Stimulated activated CD4-positive, alpha-beta T cell treated with anti-CD3 and anti-CD28 coated beads, Interleukin-4, amount 100 ng/mL, for 4 hours (primary cell): ENCODE measurements at places on chromosomes 3 and 15.
A peak's percentile ranks its signal among the peaks of the same experiment; 100 is the strongest.

DNA sequence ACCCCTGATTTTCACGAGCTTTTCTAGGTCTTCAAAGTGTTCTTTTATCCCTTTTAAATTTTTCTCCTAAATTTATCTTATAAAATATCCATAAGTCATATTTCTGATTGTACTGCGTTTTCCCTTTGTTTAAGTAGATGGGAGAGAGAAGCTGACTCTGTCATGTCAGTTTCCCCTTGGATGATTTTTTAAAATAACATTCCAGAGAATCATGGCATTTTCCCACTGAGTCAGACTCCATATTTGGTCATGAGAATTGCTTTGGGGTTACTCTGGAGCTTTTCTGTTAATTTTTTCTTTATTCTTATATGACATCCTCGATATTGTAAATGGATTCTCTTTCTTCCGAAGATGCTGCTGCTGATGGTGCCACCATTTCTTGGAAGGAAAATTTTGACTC lies 28.6 kb upstream of the UMPS start:
- no peak for DNase-seq

DNA sequence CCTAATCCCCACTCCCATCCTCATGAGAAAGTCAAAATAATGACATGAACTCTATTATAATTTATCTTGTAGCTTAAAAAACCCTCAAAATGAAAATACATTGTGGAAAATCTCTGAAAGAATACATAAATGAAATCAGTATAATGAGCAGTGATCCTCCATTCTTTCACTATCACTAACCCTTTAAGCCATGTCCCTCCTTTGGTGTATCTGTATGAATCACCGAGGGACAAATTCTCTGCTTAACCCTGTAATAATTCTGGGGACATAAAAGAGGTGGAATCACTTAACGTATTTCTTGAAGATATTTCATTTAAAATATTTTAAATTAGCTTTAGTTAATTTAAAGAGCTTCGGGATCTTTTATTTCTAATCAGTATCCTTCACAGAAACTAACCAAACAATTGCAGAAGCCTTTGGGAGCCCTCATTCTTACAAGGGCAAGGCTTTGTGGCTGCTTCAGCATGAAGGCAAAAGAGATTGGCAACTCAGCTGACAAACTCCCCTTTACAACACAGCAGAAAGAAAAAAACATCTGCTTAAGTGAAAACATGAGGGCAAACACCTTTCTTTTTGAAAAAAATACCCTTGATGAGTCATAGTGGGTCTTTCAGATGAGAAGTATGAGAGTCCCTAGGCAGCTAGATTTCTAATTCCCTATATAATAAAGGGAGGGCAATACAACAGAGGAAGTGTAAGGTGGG lies 44.0 kb upstream of the ALCAM start:
- no peak for DNase-seq

- no peak for DNase-seq
These were observed 566.3 kb downstream of the NR2F2 start for GRCh38 chr15:96896766-96897165.

GRCh38 chr15:67101911-67102598 lies 36.7 kb downstream of the SMAD3 start:
- DNase-seq = peak; percentile 64

DNA sequence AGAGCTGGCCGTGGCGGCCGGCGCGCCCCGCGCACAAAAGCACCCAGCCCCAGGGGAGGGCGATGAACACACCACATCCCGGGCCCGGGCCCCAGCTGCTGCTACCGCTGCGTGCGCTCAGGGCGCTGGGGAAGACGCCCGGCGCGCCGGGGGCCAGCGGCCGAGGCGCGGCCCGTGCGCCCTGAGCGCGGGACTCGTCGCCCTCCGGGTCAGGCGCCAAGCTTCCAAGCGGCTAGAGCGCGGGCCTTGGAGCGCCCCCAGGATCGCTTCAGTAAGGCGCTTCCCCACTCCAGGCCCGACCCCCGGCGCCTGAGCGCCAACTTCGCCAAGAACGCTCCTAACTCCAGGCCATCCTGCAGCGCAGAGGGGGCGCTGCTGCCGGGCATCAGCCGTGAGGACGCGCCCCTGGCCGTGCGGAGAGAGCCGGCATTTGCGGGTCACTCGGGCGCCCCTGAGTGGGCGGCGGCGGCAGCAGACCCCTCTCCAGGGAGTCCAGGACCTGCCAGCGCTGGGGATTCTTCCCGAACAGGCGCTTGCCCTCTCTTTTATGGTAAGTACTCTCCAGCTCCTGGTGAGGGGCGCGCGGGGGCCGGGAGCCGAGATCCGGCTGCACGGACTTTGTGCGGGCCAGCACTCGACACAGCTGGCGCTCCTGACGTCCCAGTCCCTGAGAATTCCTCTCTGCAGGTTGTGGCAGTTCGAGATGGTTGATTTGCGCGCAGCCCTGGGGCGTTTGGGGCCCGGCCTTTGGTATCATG lies 475 bp downstream of the SPSB4 start:
- no peak for DNase-seq

GRCh38 chr3:22979581-22979980 lies 223.5 kb upstream of the UBE2E2 start:
- no peak for DNase-seq

GRCh38 chr3:193825617-193826016 lies 232.6 kb downstream of the OPA1 start:
- no peak for DNase-seq

GRCh38 chr15:100426937-100427336 lies 85.2 kb upstream of the ADAMTS17 start:
- DNase-seq = no peak

DNA sequence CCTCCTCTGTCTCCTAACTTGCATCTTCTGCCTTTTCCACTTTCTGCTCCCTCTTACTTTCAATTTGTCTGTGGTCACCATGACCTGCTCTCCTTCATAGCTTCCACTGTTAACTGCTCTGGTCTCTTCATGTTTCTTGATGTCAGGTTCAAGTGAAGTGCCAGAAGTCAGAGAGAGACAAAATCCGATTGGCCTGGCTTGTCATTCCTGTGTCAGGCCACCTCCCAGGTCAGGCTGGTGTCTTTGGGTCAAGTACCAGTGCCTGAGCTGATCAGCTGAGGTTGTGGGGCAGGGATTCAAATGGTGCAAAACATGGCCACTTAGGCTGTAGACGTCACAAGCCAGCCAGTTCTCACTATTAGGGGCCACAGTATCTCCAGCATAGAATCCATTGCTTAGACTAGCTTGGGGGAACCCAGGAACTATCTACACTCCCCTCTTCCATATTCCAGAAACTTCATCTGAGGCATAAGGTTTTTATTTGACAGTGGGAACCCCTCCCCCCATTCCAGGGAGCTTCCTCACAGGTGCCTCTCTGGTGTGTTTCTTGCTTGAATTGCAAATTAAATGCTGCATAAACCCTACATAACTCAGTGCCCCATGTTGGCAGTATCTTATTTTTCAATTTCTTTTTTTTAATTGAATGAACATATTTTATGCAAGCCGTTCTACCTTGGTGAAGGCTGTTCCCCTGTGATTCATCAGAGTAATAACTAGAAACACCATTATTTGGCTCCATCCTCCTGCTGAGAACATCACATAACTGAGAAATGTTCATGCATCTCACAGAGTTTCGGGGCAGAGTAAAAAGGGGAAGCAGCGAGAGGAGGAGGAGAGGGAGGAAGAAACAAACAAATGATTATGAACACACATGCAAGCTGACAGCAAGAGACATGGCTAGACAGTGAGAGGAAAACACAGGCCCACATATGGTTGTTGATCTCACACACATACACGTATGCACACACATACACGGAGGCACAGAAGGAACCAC lies 175.8 kb downstream of the TLE3 start:
- DNase-seq = no peak

GRCh38 chr3:60313951-60314461 lies 937.2 kb downstream of the FHIT start:
- no peak for DNase-seq

DNA sequence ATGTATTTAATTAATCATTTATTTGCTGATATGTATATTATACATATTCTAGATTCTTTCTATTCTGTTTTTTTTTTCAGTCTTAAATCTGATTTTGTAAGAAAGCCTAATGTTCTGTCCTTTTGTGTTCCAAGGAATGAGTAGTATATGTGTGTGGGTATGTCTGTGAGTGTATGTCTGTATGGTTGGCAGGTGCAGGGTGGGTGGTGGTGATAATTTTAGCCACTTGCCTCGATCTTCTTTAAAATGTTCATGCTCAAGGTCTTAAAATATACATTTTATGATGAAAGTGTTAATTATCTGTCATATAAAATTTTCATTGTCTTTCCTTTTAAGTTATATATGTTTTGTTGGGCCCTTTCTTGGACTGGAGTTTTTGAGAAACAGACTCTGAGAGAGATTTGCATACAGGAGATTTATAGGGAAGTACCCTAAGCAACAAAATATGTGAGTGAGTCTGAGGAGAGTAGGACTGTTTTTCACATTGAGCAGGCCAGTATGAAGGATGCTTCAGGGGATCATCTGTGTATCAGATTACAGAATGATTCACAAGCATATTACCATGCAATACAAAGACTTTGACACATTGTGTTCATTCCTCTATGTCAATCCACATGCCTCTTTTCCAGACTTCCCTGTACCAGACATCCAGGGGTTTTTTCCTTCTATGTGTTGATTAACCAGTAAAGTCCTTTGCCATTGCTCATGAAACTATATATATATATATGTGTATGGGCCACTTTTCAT lies 211.0 kb upstream of the DPPA4 start:
- no peak for DNase-seq

GRCh38 chr15:39213385-39213840 lies 367.5 kb upstream of the THBS1 start:
- DNase-seq = no peak

DNA sequence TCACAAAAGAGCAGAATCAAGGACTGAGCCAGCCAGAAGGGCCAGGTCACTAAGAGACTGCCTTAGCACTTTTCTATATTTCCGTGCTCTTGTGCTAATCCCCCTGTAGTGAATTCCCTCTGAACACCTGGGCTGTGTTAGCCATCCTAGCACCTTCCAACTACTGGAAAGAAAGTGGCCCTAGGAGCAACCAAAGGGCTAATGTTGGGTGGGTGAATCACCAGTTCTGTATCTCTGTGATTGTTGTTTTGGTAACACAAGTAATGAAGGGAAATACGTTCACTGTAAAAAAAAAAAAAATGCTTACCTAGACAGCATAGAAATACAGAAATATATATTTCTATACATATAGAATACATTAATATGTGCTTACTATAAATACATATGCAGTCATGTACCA lies 43.9 kb downstream of the PXYLP1 start:
- no peak for DNase-seq

DNA sequence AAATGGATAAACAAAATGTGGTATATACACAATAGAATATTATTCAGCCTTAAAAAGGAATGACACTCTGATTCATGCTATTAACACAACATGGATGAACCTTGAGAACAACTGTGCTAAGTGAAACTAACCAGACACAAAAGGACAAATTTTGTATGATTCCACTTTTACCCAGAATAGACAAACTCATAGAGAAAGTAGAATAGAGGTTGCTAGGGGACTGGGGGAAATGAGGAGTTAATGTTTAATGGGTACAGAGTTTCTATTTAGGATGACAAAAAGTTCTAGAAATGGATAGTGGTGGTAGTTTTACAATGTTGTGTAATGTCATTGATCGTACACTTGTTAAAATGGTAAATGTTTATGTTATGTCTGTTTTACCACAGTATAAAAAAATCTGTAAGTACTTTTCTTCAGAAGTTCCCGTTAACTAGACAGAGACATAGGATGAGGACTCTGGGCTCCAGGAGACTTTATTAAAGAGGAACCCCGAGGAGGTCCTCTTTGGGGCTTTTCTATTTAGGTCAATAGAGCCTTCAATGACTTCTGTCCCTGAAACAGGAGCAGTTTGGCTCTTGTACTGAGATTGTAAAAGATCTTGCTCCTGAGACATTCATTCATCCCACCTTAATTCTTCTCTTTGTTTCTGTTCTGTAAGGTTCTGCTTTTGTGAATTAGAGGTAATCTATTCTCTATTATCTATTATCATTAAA lies 24.5 kb downstream of the ABHD6 start:
- no peak for DNase-seq

- no peak for DNase-seq
These were observed 545.3 kb downstream of the GBE1 start for GRCh38 chr3:81216192-81216591.

GRCh38 chr15:80059786-80060355 lies 395 bp downstream of the ZFAND6 start:
- DNase-seq = peak; percentile 45

DNA sequence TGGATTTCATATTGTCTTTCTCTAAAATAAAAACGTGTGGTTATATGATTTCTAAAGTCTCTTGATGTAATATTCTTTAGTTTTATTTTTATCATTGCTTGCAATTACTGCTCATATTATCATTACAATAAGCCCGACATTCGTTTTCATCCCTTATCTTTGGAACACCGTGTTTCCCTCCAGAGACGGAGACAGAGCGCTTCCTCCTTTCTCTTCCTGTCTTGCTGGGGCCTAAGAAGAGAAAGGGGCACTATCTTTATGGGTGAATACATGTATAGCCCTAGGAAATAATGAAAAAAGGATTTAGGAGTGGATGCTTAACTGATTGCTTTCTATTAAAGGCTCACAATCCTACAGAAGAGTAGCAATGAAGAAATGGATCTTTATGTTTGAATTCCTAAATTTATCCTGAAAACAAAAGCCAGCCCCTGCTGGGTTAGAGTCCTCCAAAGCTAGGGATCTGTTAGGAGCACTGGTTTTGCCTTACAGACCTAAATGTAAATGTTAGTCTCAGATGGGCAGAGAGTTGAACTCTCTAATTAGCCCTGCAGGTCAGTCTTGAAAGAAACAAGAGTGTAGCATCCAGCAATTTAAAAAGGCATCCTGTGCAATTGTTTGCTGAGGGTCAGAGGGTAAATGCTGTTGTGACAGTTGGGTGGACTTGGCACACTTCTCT lies 145.1 kb downstream of the TP63 start:
- no peak for DNase-seq

GRCh38 chr15:43209059-43209824 lies 11.6 kb downstream of the EPB42 start:
- DNase-seq = no peak

DNA sequence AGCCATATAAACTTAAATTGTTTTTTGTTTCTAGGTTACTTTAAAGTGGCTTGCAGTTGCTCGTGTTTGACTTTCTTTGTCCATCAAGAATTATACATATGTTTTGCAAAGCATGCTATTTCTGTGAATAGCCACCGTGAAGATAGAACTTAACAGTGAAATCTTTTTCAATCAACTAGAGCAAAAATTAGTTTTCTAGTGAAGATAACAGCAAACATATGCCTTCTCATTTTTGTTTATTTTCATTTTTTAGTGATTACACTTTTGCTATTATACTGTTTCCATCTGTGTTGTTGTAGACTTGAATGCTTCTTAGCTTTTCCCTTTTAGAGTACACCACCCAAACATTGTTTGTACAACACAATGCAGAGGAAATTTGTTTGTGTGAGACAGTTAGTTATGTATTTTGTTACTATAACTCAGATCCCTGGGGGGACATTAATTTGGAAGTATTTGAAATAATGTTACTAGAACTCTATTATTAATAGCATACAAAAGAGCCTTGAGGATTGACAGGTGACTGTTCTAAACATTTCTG lies 62.8 kb downstream of the CRYBG3 start:
- DNase-seq = no peak
